Stimulated activated CD8-positive, alpha-beta memory T cell treated with anti-CD3 and anti-CD28 coated beads, Interleukin-4, amount 100 ng/mL, for 4 hours (primary cell): ENCODE measurements at places on chromosomes 16 and 17.

DNA sequence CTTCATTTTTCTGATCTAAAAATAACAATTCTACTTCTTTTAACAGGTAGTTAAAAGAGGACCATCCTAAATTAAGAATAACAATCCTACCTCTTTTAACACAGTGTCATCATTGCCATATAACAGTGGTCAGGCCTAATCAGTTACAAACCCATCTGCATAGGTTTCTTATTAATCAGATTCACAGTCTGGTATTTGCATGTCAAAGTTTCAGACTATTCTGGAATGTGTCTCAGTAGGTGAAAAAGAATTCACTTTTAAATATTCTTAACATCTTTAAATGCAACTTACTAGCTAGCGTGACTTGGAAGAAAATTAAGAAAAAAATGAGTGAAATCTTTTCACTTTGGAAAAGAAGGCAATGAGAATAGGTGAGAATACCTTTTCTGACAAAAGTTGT is 6.8 kb upstream of the KRT12 start:
- DNase-seq, result no peak

DNA sequence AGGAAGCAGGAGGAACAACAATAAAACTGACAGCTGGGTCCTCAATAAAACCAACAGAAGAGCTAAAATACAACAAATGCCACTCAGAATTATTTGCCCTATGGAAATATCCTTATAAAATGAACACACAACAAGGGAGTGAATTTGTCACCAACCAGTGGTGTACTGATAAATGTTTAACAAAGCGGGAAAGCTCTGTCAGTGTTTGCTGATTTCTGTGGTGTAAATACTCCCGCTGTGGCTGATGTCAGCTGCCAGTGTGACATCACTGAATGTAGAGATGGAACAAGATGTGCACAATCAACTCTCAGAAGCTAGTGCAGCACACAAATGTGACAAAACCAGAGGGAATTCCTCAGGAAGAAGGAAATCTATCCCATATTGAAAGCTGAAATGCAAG is 51.9 kb downstream of the CDYL2 start:
- DNase-seq, result no peak

- no peak for DNase-seq
Observed at GRCh38 chr17:34974794-34975785, 5.2 kb upstream of the LIG3 start.

- DNase-seq, result no peak
Observed at GRCh38 chr16:82628088-82628423, 1.3 kb downstream of the CDH13 start.

DNA sequence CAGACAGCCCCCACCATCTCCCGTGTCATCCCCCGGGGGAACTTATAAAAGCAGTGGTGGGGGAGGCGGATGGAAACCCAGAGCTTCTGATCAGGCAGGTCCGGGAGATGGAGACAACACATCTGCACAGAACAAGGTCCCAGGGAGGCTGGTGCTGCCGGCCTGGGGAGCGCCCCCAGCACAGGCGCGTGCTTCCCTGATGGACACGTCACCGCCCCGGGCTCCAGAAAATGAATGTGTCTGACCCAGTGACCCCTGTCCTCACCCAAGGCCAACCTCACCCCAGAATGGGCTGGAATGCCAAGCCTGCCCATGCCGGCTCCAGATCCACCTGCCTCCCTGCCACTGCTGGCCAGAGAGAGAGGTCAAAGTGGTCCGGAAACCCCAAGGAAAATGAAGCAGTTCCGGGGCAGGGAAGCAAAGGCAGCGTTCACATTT is 12.5 kb downstream of the SLC7A5 start:
- DNase-seq, result no peak

GRCh38 chr16:80703131-80704071 is 101.0 kb downstream of the CDYL2 start:
- no peak for DNase-seq

DNA sequence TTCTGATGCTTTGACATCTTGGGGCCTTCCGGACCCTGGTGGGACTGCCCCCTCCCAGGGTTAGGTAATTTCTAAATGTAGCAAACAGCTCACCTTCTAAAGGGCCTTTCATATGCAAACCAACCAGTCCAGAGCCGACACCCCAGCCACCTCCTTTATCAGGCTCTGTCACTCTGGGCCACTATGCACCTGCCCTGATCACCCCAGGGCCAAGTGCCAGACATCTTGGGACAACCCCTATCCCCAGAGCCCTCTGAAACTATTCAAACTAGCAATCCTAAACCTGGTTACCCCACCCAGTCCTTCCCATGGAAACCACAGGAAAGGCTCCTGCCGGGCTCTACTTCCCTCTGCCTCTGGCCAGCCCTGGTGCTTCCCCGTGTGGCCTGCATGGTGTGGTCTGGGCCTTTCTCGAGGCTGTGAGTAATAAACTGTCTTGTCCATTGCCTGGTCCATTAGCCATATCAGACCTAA is 91.2 kb upstream of the TNRC6C start:
- no peak for DNase-seq

- no peak for DNase-seq
Observed at GRCh38 chr17:10927712-10928111, 89.8 kb upstream of the PIRT start.
